GM23248 (cell line): ENCODE measurements at places on chromosomes 5 and 9. TPM values are rescaled to one million over a fixed set of nuclear protein-coding genes. Genes with fewer than 3 reads are reported as not detected.

The ZNG1F gene
- total RNA-seq: 2.2 and 3.3 TPM in 2 replicates

The IRX2 gene
- total RNA-seq: 30.6 and 38.1 TPM in 2 replicates

The FNBP1 gene
- 18.8 and 22.6 TPM in 2 replicates for total RNA-seq

The ECSCR gene
- not detected in 2 replicates for total RNA-seq

The ROR2 gene
- 8.2 and 12.9 TPM in 2 replicates for total RNA-seq

The TRIM32 gene
- 38.2 and 41.9 TPM in 2 replicates for total RNA-seq

The WNK2 gene
- total RNA-seq: not detected in 2 replicates

The OBP2B gene
- total RNA-seq: not detected in 2 replicates

- H3K4me1 ChIP-seq: peaks cover 12% of the 10 kb centered on the region
- H3K36me3 ChIP-seq: peaks cover 2% of the 10 kb centered on the region; the same call in 1 of the 2 replicates
- no peak overlapping the region for H3K4me3 ChIP-seq
- DNase-seq: no peak
- H3K27ac ChIP-seq: no peak overlapping the region
These were observed 15.9 kb downstream of the TCF7 start for GRCh38 chr5:134130239-134130945.

DNA sequence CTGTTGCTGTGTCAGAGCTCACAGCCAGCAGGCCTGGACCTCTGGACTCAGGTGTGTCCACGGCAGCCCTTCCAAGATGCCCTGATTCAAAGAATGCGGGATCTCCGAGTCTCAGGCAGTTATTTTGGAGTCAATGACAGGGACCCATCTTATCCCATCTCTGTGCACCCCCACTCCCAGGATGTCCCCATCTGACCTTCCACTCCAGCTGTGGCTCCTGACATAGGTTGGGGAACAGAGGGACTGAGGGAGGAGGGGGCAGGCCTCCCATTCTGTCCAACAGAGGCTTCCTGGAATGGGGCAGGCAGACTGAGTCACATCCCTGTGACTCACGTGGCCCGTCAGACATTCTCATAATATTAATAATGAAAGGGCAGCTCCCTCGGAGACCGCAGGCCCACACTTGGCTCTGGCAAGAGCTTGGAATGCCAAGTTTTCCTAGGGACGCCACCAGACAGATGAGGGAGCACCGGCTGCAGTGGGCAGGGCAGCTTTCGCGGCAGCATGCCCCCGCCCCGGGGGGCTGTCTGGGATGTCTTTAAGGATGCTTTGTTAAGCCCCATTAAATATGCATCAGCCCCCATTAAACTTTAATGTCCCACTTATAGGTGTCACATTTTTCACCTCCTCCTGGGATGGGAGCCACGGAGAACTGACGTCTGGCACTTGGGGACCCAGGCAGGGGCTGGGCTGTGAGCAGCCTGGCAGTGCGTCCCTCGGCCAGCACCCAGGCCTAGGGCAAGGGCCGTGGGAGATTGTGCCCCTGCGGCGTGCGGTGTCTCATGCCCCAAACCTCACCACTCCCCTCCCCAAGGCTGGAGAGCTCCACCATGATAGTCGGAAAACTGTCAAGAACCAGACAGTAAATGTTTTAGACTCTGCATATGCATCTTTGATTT is 23.6 kb upstream of the FIBCD1 start:
- peak overlapping the region; percentile 36; the same call in 1 of the 2 replicates for H3K4me3 ChIP-seq
- peak; percentile 98 for DNase-seq
- H3K27me3 ChIP-seq: no peaks in the 10 kb centered on the region
- peaks cover 10% of the 10 kb centered on the region for H3K4me1 ChIP-seq

DNA sequence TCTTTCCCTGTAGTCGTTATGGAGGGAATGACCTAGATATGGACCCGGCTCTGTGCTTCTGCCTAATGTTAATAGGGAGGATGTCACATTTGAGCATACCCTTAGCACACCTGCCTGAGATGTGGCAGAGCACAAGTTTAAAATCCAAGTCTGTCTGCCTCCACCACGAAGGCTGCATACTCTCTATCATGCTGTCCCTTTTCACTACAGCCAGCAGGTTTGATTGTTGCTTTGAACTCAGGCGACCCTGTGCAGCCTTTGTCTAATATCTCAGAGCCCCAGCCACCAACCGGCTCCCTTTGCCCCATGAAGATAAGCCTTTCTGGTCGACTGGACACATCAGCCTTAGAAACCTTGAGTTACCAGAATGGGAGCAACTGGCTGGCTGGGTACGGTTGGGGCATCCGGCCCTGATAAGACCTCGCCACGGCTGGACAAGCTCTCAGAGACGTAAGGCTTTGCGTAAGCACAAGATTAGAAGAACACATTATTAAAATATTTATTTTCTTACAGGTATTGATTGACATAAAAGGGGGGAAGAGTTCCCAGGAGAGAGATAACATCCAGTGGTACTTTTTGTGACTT is 222.0 kb upstream of the TRIM32 start:
- no peaks in the 10 kb centered on the region for H3K36me3 ChIP-seq
- no peak overlapping the region for H3K4me3 ChIP-seq
- H3K27ac ChIP-seq: no peak overlapping the region
- DNase-seq: no peak

- H3K4me1 ChIP-seq: peaks cover 9% of the 10 kb centered on the region; the same call in 1 of the 2 replicates
- no peak for DNase-seq
- H3K27ac ChIP-seq: no peak overlapping the region
- no peaks in the 10 kb centered on the region for H3K27me3 ChIP-seq
- no peak overlapping the region for H3K4me3 ChIP-seq
These were observed 258.6 kb downstream of the CRB2 start for GRCh38 chr9:123614306-123615263.

DNA sequence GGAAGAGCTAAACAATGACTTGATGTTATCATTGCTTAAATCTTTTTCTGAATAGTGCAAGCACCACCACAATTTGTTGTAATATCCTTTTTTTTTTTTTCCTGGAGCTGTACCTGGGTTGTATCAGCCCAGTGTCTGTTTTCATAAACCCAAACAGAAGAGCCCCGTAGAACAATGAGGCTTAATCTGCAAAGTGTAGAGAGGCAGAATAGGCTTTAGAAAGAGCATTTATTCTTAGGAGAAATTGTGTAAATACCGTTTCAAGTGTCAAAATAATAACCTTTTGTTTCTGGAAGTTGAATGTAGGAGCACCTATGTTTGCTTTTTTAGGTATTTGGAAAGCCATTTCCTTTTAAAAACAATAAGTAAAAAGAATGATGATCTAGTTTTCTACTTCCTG is 26.4 kb downstream of the RGS7BP start:
- H3K4me3 ChIP-seq: no peak overlapping the region
- H3K27me3 ChIP-seq: no peaks in the 10 kb centered on the region; the same call in 1 of the 2 replicates
- H3K4me1 ChIP-seq: no peaks in the 10 kb centered on the region
- no peak overlapping the region for H3K27ac ChIP-seq
- no peaks in the 10 kb centered on the region for H3K36me3 ChIP-seq
- no peak for DNase-seq

DNA sequence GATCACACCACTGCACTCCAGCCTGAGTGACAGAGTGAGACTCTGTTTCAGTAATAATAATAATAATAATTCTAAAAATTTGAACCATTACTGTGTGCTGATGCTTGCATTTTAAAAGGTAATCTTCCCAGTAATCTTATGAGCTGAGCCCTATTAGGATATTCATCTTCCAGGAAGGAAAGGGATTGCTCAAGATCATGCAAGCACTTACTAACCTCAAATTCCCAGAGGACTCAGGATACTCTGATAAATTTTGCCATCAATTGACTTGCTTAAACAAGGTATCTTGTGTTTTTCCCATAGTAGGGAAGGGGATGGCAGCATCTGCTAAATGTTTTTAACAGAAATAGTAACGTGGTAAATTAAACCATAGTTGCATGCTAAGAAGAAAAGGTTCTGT is 176.4 kb upstream of the MRPS30 start:
- no peak for DNase-seq
- no peaks in the 10 kb centered on the region for H3K4me1 ChIP-seq
- no peak overlapping the region for H3K4me3 ChIP-seq
- no peak overlapping the region for H3K27ac ChIP-seq
- H3K36me3 ChIP-seq: no peaks in the 10 kb centered on the region

DNA sequence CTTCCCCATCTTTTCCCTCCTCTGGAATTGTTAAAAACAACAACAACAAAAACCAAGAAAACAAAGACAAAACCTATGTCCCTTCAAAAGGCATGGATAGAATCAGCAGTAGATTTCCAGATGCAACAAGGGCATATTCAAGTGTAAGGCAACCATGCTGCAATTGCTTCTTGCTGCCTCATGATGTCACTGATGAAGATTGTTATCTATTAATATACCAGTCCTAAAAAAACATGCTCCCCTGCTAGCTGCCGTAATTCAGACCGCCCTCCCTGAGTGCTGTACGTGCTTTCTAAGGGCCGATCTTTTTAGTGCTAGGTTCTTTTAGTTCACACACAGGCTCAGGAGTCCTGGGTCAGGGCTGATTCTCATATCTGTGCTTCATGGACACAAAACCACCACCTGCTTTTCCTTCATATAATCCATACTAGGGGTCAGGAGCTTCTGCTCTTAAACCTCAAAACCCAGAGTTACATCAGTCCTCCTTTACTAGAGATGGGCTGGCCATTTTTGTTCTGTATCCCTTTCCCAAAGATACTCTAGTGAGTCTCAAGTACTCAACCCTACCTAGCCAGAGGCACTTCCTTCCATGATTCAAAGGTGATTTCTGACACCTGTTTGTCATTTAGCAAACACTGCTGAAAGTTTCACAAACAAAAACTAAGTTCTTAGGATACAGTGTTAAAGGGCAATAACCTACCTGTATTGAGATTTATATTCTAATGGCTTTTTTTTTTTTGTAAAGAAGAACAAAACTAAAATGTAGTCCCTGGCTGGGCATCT is 82.1 kb downstream of the GIN1 start:
- no peaks in the 10 kb centered on the region for H3K27me3 ChIP-seq
- H3K4me1 ChIP-seq: peaks cover 7% of the 10 kb centered on the region; the same call in 1 of the 2 replicates
- no peak overlapping the region for H3K27ac ChIP-seq
- H3K36me3 ChIP-seq: peaks cover 4% of the 10 kb centered on the region; the same call in 1 of the 2 replicates
- no peak for DNase-seq

DNA sequence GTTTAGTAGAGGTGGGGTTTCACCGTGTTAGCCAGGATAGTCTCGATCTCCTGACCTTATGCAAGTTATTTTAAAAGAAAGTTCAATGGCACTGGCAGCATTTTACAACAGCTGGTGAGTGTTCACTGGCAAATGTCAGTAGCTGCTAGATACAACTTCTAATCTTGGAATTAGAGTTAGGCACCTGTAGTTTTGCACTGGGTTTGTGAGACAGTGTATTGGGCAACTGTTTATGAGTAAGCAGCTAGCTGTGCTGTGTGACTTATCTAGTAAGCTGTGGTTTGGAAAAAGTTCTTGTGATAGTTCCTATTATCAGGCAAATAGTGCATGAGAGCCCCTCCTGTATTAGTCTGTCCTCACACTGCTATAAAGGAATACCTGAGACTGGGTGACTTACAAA is 61.5 kb downstream of the UBE2QL1 start:
- no peak overlapping the region for H3K27ac ChIP-seq
- no peak overlapping the region for H3K4me3 ChIP-seq
- no peaks in the 10 kb centered on the region for H3K36me3 ChIP-seq
